ENCODE measurements at places on chromosomes 7 and 10. TPM values are rescaled to one million over a fixed set of nuclear protein-coding genes. Genes with fewer than 3 reads are reported as not detected.
A peak's percentile ranks its signal among the peaks of the same experiment; 100 is the strongest.

- peaks cover 74% of the 10 kb centered on the region for H3K36me3 ChIP-seq
- H3K4me3 ChIP-seq = peak overlapping the region; percentile 57
- peaks cover 9% of the 10 kb centered on the region for H3K27me3 ChIP-seq
- H3K27ac ChIP-seq = peak overlapping the region; percentile 55
- H3K4me1 ChIP-seq = peaks cover 50% of the 10 kb centered on the region
These were observed 6.4 kb downstream of the ZSCAN25 start for GRCh38 chr7:99623091-99623693.

DNA sequence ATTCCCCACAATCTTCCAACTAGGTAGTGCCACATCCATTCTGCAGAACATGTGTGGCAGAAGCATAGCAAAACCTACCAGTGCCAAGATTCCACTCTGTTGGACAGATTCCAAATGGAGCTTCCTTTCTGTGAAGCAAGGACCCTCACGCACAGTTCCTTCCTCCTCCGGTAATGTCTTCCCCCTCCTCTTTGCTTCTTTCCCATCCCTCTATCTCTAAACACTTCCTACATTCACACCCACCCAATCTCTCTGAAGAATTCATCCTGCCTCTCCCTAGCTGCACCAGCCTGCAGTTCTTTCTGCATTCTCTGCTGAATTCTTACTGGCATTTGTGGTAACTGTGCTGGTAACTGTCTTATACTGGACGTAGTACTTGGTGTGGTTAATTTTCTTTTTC lies 124.9 kb downstream of the RNLS start:
- DNase-seq = no peak
- peaks cover 9% of the 10 kb centered on the region for H3K4me1 ChIP-seq
- no peaks in the 10 kb centered on the region for H3K27me3 ChIP-seq

DNA sequence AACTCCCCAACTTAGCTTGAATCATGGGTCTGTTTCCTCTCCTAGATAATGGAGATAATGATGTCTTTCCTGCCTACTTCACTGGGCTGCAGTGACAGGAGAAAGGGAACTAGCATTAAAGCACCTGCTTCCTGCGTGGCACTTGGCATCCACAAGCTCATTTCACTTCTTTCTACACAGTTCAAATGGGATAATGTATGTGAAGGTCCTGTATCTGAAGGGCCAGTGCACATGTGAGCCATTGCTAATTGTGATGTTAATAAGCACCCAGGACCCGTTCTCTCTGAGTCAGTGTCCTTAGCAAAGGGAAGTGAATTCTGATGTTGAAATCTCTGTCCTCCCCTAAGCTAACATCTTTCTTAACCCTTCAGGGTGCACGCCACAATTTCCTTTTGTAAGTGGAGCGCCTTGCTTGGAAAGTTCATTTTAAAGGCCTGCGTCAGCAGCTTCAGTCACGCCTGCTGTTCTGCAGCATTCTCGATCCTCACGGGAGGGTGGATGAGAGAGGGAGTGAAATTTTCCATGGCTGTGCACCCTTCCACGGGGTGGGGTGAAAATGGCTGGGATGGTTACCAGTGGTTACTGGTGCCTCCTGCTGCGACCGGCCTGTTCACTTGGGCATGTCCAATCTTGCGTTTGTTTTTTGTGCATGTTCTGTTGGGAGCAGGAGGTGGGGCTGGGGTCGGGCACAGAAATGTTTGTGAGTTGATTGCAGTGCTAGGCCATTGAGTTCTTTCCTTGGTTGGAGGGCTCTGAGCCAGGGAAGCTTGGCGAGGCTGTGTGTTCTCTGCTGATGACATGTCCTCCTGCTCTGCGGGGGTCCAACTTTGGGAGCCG lies 59.2 kb downstream of the HK1 start:
- H3K27ac ChIP-seq = peak overlapping the region; percentile 80
- H3K4me1 ChIP-seq = peaks cover 66% of the 10 kb centered on the region
- H3K4me3 ChIP-seq = peak overlapping the region; percentile 31
- DNase-seq = no peak
- peaks cover 7% of the 10 kb centered on the region for H3K27me3 ChIP-seq

GRCh38 chr10:15747632-15748031 lies 27.9 kb upstream of the ITGA8 start:
- no peaks in the 10 kb centered on the region for H3K4me1 ChIP-seq
- no peak overlapping the region for H3K27ac ChIP-seq
- H3K4me3 ChIP-seq = no peak overlapping the region

Gene OPN4
- not detected for total RNA-seq

DNA sequence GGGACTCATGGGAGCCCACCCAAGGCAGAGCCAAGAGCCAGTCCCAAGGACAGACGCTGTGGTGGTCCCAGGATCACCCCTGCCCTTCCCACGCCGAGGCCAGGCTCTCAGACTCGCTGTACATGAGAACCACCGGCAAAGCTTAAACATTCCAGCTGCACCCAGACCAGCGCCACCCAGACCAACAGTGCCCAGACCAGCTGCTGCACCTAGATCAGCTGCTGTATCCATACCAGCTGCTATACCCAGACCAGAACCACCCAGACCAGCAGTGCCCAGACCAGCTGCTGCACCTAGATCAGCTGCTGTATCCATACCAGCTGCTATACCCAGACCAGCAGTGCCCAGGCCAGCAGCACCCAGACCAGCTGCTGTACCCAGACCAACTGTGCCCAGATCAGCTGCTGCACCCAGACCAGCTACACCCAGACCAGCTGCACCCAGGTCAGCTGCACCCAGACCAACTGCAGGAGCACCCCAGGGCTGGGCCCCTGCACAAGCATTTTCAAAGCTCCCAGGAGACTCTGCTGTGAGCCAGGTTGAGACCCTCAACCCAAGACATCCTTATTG lies 47.9 kb upstream of the CNPY1 start:
- H3K27me3 ChIP-seq = peaks cover 4% of the 10 kb centered on the region
- no peak for DNase-seq
- H3K36me3 ChIP-seq = no peaks in the 10 kb centered on the region
- H3K27ac ChIP-seq = no peak overlapping the region
- peaks cover 4% of the 10 kb centered on the region for H3K4me1 ChIP-seq
- no peak overlapping the region for H3K4me3 ChIP-seq

Gene FGF8
- 1.1 TPM for total RNA-seq

DNA sequence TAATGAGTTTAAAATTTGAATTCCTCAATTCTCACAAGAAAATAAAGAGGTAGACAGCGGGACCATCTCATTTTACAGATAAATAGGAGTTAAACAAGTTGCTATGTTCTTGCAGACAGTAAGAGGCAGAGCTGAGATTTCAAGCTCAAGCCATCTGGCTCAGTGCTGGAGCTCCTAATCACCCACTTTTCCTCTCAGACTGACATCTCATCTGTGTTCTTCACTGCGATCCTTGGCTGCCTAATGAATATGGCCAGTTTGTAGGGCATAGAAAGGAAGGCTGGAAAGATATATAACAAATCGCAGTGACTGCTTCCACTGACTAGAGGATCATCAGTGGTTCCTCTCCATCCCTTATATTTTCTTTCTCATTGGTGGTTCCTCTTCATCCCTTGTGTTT lies 151.2 kb downstream of the MPP7 start:
- no peak overlapping the region for H3K27ac ChIP-seq
- peaks cover 33% of the 10 kb centered on the region for H3K4me1 ChIP-seq
- H3K27me3 ChIP-seq = no peaks in the 10 kb centered on the region
- no peak for DNase-seq
- no peak overlapping the region for H3K4me3 ChIP-seq

Gene TUBAL3
- not detected for total RNA-seq

- peaks cover 8% of the 10 kb centered on the region for H3K36me3 ChIP-seq
- H3K27me3 ChIP-seq = peaks cover 4% of the 10 kb centered on the region
- H3K4me1 ChIP-seq = no peaks in the 10 kb centered on the region
- H3K27ac ChIP-seq = no peak overlapping the region
These were observed 417.0 kb downstream of the TYW1 start for GRCh38 chr7:67413670-67414069.

DNA sequence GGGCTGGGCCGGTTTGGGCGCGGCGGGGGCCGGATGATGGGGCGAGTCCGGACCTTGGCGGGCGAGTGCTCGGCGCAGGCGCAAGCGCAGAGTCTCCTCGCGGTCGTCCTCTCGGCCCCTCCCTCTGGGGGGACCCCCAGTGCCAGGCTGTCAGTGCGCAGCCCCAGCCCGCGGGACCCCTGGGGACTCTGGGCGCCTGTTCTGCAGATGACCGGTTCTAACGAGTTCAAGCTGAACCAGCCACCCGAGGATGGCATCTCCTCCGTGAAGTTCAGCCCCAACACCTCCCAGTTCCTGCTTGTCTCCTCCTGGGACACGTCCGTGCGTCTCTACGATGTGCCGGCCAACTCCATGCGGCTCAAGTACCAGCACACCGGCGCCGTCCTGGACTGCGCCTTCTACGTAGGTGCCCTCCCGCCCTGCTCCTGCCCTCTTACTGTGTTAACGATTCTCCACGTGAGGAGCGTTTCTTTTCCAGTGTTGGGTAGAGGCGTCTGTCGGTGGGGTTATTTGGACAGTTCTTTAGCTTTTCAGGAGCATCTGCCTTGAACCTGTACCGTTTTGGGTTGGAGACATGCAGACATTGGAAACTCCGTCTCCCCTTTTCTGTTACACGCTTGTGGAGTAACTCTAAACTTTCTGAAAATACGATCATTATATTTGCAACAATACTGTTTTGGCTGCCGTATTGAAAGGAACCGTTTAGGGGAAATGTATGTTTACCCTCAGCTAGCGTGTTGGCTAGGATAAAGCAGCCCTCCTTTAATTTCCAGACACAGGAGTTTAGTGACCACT lies 706 bp downstream of the BUB3 start:
- H3K4me1 ChIP-seq = peaks cover 29% of the 10 kb centered on the region
- peak overlapping the region; percentile 72 for H3K27ac ChIP-seq
- H3K27me3 ChIP-seq = peaks cover 6% of the 10 kb centered on the region
- DNase-seq = peak; percentile 51

- DNase-seq = no peak
- no peaks in the 10 kb centered on the region for H3K36me3 ChIP-seq
- peak overlapping the region; percentile 39 for H3K4me3 ChIP-seq
- peaks cover 8% of the 10 kb centered on the region for H3K27me3 ChIP-seq
These were observed 2.4 kb upstream of the INPP5A start for GRCh38 chr10:132535065-132535651.

DNA sequence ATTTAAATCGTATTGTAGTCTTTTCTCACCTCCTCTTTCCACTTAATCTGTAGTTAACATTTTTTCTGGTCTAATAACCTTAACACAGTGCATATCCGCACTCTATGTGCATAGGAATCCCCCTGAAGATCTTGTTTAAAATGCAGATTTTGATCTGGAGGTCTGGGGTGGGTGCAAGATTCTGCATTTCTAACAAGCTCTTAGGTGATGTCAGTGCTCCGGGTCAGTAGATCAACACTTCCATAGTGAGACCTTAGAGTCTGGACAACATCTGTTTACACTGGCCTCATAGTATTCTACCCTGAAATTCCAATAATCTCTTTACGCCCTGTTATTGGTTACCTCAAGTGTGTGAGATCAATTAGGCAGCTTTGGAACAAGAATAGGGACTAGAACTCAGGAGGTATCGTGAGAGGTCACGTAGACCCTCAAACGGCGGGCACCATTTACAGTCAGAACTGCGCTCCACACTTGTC lies 434 bp upstream of the PLEKHA8 start:
- peak overlapping the region; percentile 74 for H3K27ac ChIP-seq
- H3K4me3 ChIP-seq = peak overlapping the region; percentile 97
- H3K36me3 ChIP-seq = no peaks in the 10 kb centered on the region
- H3K4me1 ChIP-seq = peaks cover 28% of the 10 kb centered on the region
- no peaks in the 10 kb centered on the region for H3K27me3 ChIP-seq

GRCh38 chr10:31939797-31940708 lies 11.4 kb upstream of the ARHGAP12 start:
- no peaks in the 10 kb centered on the region for H3K27me3 ChIP-seq
- no peak overlapping the region for H3K27ac ChIP-seq
- H3K4me3 ChIP-seq = no peak overlapping the region
- no peak for DNase-seq
- peaks cover 13% of the 10 kb centered on the region for H3K4me1 ChIP-seq
- H3K36me3 ChIP-seq = no peaks in the 10 kb centered on the region

Gene EPO
- 0.33 TPM for total RNA-seq

DNA sequence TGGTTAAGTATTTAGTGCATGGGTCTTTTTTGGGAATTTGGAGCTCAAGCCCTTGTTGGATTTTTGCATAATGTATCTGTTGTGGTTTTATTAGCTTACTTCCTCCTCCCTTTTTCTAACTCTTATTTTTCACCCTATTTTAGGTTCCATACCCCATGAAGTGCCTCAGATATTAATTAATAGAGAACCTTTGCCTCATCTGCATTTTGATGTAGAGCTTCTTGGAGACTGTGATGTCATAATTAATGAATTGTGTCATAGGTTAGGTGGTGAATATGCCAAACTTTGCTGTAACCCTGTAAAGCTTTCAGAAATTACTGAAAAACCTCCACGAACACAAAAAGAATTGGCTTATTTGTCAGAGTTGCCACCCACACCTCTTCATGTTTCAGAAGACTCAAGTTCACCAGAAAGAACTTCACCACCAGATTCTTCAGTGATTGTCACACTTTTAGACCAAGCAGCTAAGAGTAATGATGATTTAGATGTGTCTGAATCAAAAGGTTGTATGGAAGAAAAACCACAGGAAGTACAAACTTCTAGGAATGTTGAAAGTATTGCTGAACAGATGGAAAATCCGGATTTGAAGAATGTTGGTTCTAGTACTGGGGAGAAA lies 28.0 kb downstream of the SIRT1 start:
- peaks cover 31% of the 10 kb centered on the region for H3K36me3 ChIP-seq
- DNase-seq = no peak
- no peak overlapping the region for H3K27ac ChIP-seq
- peaks cover 1% of the 10 kb centered on the region for H3K27me3 ChIP-seq

Gene PRSS1
- 0.82 TPM for total RNA-seq

- H3K4me1 ChIP-seq = peaks cover 5% of the 10 kb centered on the region
- DNase-seq = no peak
- no peaks in the 10 kb centered on the region for H3K27me3 ChIP-seq
- no peak overlapping the region for H3K27ac ChIP-seq
- H3K4me3 ChIP-seq = no peak overlapping the region
These were observed 9.3 kb downstream of the SLC35G1 start for GRCh38 chr10:93903051-93903450.

Gene CAMK1D
- total RNA-seq = 4.1 TPM

Gene TLL2
- total RNA-seq = 0.41 TPM

DNA sequence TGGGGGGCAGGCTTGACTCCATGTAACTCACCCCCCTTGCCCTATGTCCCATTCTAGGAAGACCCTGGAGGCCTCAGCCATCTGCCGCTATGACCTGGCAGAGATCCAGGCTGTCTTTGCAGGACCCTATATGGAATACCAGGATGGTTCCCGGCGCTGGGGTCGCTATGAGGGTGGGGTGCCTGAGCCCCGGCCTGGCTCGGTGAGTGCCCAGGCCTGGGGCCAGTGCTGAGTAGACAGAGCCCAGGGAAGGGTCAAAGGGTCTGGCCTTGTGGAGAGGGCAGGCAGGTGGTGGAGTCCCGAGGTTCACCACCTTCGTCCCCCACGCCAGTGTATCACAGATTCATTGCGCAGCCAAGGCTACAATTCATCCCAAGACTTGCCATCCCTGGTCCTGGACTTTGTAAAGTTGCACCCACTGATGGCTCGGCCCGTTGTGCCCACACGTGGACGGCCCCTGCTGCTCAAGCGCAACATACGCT lies 7.5 kb downstream of the MRPL43 start:
- DNase-seq = no peak
- H3K4me3 ChIP-seq = no peak overlapping the region
- no peaks in the 10 kb centered on the region for H3K4me1 ChIP-seq

Gene TRIM74
- total RNA-seq = 1.0 TPM

Gene NUTM2E
- total RNA-seq = 0.46 TPM

- no peak overlapping the region for H3K4me3 ChIP-seq
- H3K27ac ChIP-seq = peak overlapping the region; percentile 7
- no peaks in the 10 kb centered on the region for H3K27me3 ChIP-seq
- no peak for DNase-seq
- peaks cover 7% of the 10 kb centered on the region for H3K36me3 ChIP-seq
These were observed 27.3 kb downstream of the SH3PXD2A start for GRCh38 chr10:103828107-103828506.

Gene ITGA8
- total RNA-seq = 0.51 TPM

Gene ATE1
- 36.0 TPM for total RNA-seq

Gene SSBP1
- total RNA-seq = 130 TPM

Measured in endothelial cell (in vitro differentiated cells).